Smooth muscle cell of the brain vasculature (primary cell): ENCODE measurements at places on chromosomes 4 and X.

GRCh38 chr4:1236103-1236641 is 12.8 kb downstream of the CTBP1 start:
- no peak for DNase-seq

DNA sequence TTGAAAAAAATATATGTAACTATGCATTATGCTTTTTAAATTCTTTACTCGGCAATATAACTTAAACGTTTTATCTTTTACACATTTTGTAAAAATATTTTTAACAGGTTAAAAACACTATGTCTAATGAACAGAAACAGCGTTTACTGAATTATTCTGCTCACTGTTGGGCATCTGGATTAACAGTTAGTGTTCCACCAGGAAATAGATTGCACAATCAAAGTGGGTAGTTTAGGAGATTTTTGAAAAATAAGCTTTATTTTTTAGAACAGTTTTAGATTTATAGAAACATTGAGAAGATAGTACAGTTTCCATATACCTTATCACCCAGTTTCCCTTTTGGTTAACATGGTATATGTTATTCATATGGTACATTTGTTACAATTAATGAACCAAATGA is 63.1 kb upstream of the FREM3 start:
- DNase-seq: no peak

GRCh38 chrX:47628982-47629381 is 748 bp downstream of the CFP start:
- no peak for DNase-seq

GRCh38 chrX:72316408-72317110 is 10.8 kb upstream of the CITED1 start:
- no peak for DNase-seq

GRCh38 chrX:27884654-27885053 is 76.9 kb downstream of the MAGEB10 start:
- DNase-seq: no peak

DNA sequence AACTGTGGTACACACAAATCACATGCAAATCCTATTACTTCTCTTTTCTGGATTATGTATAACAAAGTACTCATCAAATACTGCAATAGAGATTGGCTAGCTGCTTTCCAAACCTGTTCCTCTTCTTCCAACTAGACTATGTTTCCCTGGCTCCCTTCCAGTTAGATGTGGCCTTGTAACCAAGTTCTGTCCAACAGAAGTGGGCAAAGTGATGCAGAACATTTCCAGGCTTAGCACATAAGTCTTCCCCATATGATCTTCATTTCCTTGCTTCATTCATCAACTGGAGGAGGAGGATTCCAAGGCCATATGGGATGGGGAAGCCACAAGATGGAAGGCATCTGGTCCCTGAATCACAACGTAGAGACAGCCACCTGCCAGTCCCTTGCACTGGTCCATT is 8.0 kb downstream of the SLC9A7 start:
- no peak for DNase-seq

DNA sequence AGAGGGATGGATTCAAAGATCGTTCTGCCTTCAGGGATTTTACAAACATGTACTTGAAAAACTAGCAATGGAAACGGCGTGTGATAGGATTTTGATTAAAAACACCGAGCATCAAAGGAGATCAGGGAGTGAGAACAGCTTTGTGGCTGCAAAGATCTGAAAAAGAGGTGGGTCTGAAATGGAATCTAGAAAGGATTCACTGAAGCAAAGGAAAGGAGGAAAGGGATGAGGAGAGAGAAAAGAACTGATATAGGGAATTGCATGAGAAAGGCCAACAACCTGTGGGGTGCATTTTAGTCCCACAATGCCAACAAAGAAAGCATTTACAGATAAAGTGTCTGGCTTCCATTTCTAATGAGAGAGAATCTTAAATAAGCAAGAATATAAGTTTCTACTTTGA is 23.1 kb downstream of the ADH4 start:
- no peak for DNase-seq

GRCh38 chr4:181830404-181831035 is 412.7 kb upstream of the TENM3 start:
- DNase-seq: no peak

- no peak for DNase-seq
Observed at GRCh38 chrX:37825215-37825842, 22.0 kb downstream of the DYNLT3 start.

GRCh38 chr4:61251129-61251528 is 51.0 kb downstream of the ADGRL3 start:
- DNase-seq: no peak

- no peak for DNase-seq
Observed at GRCh38 chr4:125049711-125050110, 265.0 kb upstream of the FAT4 start.

DNA sequence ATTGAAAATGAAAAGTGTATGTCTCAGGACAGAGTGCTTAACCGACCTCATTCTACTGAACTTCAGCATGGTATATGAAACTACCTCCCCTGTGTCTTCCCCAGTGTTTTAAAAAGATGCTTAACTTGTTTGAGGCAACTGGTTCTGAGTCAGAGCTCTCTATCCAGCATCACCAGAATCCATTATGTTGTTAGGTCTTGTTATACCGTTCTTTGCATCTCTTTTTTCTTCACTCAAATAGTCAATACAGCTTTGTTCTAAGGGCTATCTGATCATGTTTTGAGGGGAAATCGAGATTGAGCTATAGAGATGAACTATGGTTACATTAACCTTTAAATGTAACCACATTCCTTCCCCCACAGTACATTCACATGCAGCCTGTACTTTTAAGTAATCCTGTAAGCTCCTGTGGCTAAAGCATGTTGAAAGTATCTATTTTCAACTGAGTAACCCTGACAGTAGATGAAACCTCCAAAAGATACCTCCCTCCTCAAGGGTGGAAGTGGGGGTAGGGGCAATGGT is 514.4 kb downstream of the RPA4 start:
- no peak for DNase-seq

GRCh38 chr4:175330236-175330635 is 412.1 kb downstream of the ADAM29 start:
- DNase-seq: no peak

DNA sequence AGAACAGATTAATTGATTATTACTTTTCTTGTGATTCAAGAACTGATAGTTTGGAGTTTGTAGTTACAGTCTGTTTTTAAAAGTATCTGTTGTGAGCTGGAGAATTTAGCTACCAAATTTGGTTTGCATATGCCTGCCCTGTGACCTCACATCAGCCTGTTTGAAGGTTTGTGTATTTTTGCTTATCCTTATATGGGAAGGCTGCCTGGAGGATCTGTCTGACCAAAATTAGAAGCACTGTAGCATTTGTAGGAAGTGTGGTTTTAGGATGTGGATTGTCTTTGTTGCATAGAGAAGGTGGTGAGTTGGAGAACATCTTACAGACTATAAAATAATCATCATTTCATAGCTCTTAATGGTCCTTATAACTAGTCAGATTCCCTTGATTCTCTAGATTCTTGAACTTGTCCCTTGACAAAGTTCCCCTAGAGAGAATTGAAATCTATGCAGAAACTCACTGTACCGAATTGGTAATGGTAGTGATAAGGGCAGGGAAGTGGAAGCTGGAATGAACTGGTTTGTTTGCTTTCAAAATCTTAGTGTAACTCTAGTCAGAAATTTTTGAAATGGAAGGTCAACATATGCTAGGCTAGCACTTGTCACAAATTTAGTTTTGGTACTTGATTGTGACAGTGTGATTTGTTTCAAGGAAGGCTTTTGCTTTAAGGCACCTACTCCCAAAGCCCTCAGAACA is 57.3 kb downstream of the SH3BGRL start:
- DNase-seq: peak; percentile 3

DNA sequence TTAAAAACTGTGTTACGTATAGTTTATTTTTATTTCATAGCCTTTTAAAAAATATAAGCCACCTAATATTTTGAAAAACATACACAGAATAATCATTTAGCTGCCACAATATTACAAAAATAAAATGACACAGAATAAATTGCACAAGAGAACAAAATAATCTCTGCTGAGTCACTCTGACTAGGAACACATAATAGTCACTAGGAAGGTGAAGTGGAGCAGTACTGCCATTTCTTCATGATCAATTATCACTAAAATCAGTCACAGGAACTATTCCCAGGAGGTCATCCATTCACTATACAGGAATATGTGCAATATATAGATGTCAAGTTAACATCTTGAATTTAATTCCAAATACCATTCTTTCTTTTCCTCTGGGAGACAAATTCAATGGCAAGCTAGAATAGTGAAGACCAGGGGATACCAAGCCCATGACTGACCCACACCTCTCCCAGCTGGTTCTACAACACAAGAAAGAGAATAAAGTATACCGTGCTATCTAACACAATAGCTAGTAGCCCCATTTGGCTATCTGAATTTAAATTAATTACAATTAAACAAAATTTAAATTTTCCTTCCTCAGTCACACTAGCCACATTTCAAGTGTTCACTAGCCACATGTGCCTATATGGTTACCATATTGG is 5.9 kb downstream of the SMIM43 start:
- DNase-seq: no peak

DNA sequence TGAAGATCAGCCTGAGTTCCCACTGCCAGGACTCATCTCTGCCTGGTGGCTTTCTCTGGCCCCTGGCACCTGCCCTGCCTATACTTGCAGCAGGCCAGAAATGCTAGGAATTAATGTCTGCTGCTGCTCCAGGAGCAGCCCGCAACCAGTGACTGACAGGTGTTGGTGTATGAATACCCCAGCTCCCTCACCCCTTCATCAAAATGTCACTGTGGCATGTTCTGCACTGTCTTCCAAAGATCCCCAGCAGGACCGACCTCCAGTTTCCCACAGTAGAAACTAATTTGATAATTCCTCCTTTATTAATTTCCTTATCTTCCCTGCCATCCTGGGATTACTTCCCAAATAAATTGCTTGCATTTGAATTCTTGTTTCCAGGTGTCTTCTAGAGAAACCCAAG is 425.4 kb downstream of the BCOR start:
- no peak for DNase-seq

DNA sequence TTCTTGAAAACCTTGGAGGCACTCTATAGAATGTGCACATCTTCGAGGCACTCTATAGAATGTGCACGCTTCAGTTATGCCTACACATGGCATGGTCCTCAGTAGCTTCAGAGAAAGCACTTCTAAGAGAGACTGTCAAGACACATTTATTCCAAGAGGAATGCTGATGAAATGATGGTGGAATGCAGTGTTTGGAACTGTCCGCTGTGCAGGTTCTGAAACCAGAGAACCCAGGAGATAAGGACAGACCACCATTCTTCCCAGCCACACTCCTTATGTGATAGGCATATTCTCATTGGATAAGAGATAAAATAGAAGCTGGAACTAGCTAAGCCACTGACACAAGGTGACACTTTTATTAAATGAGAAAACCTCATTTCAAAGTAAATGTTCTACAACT is 263.3 kb downstream of the NLGN4X start:
- no peak for DNase-seq

- DNase-seq: no peak
Observed at GRCh38 chrX:63417649-63418048, 66.5 kb upstream of the SPIN4 start.

GRCh38 chr4:153159016-153159415 is 45.2 kb upstream of the TRIM2 start:
- DNase-seq: no peak
